T-cell (primary cell): ENCODE measurements at places on chromosomes 2 and 18. TPM values are rescaled to one million over a fixed set of nuclear protein-coding genes. Genes with fewer than 3 reads are reported as not detected.

DNA sequence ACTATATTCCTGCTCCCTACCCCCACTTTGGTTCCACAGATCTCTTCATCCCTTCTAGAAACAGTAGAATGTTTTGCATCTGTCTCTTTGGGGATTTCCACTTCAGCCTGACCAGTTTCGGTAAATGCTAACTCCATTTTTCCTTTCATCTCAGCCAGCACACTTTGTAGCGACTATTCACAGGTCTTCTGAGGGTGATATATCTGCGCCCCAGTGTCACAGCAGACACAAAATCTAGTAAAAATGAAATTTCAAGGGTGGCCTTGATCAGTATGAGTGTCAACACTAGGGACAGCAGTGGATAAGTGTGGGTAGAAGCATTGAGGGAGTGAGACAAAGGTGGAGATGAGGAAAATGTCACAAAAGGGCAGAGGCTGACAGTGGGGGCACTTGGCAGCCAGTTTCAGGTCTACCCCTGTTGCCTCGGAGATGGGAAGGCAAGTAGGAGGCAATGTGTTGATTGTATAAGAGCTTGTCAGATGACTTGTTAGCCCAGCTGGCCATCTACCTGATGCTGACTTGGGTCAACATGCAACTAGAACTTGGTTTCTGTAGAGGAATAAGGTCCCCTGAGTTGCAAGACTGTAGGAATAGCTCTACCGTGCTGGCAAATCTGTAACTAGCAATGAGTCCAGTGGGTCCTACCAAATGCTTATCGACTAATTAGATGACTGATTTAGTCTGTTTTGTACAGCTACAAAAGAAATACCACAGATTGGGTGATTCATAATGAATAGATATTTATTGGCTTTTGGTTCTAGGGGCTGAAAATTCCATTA lies 60.7 kb downstream of the CXCR4 start:
- DNase-seq, result no peak

LRRTM1 gene
- total RNA-seq, result not detected

PRKAG3 gene
- not detected for total RNA-seq

DNA sequence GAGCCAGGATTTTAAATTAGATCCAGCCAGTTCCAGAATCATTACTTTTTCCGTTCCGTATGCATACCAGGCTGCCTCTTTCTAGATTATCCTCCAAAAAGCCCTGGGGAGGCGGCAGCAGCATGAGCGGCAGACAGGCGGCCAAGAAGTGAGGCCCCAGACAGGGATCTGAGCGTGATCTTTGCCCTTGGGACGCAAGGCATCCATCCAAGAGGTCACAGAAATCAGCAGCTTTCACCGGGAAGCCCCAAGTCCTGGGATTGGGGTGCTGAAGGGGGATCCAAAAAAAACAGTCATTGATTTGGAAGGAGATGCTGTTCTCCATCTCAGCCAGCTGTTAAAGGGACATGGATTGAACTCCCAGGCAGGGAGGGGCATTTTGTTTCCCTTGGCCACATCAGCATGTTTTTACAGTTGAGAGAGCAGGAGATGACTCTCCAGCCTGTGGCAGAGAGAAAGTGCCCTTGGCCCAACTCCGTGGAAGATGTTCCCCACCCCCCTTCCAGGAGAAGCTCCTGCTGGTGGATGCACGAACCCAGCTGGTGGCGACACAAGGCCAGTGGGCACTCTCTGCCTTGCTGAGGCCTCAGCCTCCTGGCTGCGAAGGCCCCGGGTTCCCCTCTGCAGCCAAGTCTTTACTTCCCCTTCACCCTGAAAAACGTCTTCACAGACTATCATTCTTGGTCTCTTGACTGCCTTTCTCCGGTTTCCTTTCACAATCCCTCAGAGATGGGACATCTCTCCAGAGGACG lies 265.6 kb downstream of the ANAPC1 start:
- no peak for DNase-seq

TNFAIP6 gene
- not detected for total RNA-seq

- no peak for DNase-seq
Measured at GRCh38 chr2:150467621-150467963, 19.9 kb downstream of the RND3 start.

DNA sequence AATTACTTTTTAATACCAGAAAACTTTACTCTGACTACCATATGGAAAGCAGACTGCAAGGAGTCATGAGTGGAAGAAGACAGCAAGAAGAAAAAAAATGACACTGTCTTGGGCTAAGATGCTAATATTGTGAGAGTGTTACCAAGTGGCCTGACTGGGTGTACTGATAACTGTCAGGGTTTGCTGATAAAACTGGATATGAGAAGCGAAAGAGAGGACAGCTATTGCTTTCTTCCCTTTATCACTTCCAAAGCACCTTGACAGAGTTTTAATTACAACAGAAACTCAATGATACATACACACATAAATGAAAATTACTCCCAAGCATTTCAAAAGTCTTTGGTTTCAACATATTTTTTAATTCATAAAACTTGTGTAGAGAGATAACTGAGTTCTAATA lies 368.5 kb downstream of the ZEB2 start:
- no peak for DNase-seq

DNA sequence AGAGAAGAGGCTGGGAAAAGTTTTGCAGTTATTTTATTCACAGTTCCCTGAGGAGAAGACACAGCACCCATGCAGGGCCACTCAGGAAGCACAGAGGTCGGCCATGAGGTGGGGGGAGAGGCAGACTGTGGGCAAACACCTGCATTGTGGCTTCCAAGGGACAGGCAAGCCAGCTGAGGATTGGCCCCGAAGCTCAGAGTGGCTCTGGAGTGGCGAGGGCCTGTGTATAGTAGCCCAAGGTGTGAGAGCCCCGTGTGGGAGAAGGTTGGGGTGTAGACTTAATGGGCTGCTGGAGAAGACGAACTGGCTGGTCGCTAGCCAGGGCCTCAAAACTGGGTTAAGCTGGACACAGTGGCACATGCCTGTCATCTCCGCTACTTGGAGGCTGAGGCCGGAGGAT lies 218.7 kb downstream of the FHOD3 start:
- DNase-seq, result no peak

DNA sequence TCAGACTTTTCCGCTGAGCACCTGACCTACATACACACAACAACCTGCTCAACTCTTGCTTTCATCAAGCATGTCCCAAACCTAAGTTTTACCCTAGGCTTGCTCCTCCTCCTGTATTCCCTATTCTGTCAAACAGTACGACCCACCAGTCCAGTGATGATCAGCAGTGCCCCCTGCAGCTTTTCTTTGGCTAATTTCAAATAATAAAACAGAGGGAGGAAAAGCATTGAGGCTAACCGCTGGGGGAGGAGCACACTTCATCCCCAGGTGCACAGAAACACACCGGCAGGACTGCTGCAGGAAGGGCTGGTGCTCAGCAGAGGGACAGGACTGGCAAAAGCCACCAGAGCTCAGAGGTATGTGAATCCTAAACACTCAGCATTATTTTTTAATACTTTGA lies 21.2 kb downstream of the E2F6 start:
- no peak for DNase-seq

GNLY gene
- total RNA-seq, result 82.9 TPM

- DNase-seq, result no peak
Measured at GRCh38 chr2:239852272-239852671, 172.9 kb downstream of the NDUFA10 start.

- DNase-seq, result no peak
Measured at GRCh38 chr2:8346208-8346607, 335.6 kb upstream of the ID2 start.

CPLX4 gene
- not detected for total RNA-seq

UBE2F gene
- 37.3 TPM for total RNA-seq

DNA sequence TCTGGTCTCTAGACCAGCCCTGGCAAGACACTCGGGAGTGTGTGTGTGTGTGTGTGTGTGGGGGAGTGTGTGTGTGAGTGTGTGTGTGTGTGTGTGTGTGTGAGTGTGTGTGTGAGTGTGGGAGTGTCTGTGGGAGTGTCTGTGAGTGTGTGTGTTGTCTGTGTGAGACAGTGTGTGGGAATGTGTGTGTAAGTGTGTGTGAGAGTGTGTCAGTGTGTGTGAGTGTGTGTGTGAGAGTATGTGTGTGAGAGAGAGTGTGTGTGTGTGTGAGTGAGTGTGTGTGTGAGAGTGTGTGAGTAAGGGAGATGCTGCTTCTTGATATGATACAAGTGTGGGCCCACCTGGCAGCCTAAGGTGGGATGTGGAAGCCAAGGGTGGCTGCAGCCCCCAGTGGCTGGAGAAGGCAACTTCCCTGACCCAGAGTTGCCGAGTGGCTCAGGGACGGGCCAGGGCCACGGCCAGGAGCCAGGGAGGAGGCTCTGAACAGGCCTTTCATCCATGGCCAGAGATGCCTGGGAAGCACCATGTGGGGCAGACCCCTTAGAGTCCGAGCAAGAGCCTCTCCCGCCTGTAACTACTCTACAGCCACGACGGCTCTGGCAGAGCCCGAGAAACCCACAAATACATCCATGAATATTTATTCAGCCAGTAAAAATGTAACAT lies 159.3 kb upstream of the MYCN start:
- DNase-seq, result no peak

GRCh38 chr2:59027320-59027719 lies 786.2 kb upstream of the FANCL start:
- DNase-seq, result no peak

- DNase-seq, result no peak
Measured at GRCh38 chr18:57555134-57555533, 31.4 kb downstream of the FECH start.

GRCh38 chr2:223007531-223007930 lies 44.5 kb upstream of the KCNE4 start:
- DNase-seq, result no peak

DNA sequence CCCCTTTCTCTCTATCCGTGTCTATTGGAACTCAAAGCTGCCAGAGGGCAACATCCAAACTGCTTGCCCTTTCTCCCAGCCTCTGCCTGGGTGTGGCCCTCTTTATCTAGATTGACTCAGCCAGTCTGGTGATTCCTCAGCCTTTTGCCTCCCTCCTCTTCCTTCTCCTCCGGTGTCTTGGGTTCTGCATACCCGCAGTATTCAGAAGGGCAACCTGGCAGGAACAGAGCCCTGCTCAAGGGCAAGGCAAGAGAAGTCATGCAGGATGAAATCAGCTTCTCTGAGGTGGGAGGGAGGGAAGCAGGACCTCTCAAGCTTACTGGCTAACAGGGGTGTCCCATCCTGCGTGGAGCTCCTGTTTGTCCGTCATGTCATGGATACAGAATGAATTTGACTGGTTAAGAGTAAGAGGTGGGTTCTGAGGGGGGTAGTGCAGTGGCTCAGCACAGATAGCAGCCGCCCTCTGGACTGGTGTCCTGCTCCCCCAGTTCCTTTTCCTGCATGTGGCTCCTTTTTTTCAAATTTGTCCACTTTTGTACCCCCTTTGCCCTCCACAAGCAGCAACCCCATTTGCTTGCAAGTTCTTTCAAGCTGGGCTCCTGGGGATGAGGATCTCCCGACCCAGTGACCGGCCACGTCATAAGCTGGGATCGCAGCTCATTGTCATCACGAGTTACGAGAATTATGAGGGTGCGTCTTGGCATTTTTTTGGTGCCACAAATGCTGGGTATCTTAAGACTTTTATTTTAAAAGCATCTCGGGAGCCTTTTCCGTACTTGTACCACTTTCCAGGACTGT lies 154.1 kb downstream of the FHOD3 start:
- no peak for DNase-seq

GRCh38 chr2:150008901-150009300 lies 421.3 kb upstream of the MMADHC start:
- no peak for DNase-seq

GRCh38 chr18:36187193-36187825 lies at the start of gene MOCOS:
Gene MOCOS, plus strand, starts transcription at chr18:36187497. Its CDS starts 43 bp downstream, at chr18:36187540.
- DNase-seq, result peak; percentile 17

C2orf42 gene
- 39.1 TPM for total RNA-seq

- DNase-seq, result no peak
Measured at GRCh38 chr2:216430811-216431530, 18.7 kb downstream of the SMARCAL1 start.

DNA sequence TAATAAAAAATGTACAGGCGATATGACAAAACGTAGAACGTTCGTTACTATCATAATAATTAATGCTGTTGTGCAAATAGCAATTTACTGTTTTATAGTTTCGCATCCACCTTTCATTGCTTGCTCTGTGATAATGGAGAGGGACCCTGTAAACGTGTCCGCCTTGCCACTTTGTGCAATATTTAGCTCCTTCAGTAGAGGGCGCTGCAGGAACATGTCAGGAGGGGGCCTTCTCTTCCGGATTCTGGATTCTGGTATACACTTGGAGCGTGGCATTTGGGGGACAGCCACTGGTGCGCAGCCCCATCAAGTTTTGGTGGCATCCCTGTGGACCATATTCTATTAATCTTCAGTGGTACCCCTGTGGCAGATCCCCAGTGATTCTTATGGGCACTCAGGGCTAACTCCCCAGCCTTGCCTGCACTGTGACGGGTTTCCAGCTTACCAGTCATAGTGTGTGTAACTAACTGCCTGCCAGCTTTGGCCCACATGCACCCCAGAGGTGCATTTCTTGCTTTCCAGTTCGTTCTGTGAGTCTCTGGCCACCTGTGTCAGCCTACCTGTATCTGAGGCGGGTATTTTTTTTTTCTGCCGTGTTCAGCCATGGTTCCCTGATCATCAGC lies 140.3 kb downstream of the CYRIA start:
- DNase-seq, result no peak

DNA sequence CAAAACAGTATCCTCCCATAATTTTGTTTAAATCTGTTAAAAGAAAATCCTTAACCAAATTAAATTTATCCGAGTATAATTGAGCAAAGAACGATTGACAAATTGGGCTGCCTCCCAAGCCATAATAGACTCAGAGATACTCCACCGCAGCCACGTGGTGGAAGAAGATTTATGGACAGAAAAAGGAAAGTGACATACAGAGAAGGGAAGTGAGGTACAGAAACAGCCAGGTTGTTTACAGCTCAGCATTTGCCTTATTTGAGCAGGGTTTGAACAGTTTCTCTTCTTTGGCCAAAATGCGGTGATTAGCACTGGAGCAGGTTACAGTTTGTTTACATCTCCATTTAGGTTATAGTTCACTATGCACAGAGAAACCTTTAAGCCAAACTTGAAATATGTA lies 60.8 kb downstream of the KYNU start:
- DNase-seq, result no peak

GRCh38 chr2:239199041-239199768 lies 201.6 kb downstream of the HDAC4 start:
- no peak for DNase-seq

SIX3 gene
- 0.23 TPM for total RNA-seq

- DNase-seq, result peak; percentile 49
Measured at GRCh38 chr2:232325324-232326273, 53.0 kb upstream of the ALPP start.
